Bronchial smooth muscle cell (primary cell): ENCODE measurements at places on chromosomes 16 and 17. TPM values are rescaled to one million over a fixed set of nuclear protein-coding genes. Genes with fewer than 3 reads are reported as not detected.

The ZP2 gene
- total RNA-seq: not detected in 2 replicates

The PTGES3L gene
- 0.16 TPM in 1 of 2 replicates, not detected in the other for total RNA-seq

The MATCAP1 gene
- 27.7 and 30.4 TPM in 2 replicates for total RNA-seq

The SLC12A3 gene
- under 0.01 TPM in 1 of 2 replicates, not detected in the other for total RNA-seq

The ZMYND15 gene
- 0.09 TPM in 1 of 2 replicates, not detected in the other for total RNA-seq

The CTRB1 gene
- total RNA-seq: not detected in 2 replicates

The TMEM100 gene
- total RNA-seq: 0.09 and 2.8 TPM in 2 replicates

The YPEL2 gene
- total RNA-seq: 8.5 and 11.6 TPM in 2 replicates

The MYLK3 gene
- total RNA-seq: 0.32 and 0.34 TPM in 2 replicates

The HCFC1R1 gene
- total RNA-seq: 16.8 and 30.7 TPM in 2 replicates

The ASPA gene
- 0.63 and 3.3 TPM in 2 replicates for total RNA-seq

The CLEC10A gene
- not detected in 2 replicates for total RNA-seq

The FZD2 gene
- total RNA-seq: 17.2 and 18.1 TPM in 2 replicates

The C16orf74 gene
- total RNA-seq: 3.9 and 11.5 TPM in 2 replicates

The FBXW10B gene
- 0.09 and 0.32 TPM in 2 replicates for total RNA-seq

The NPIPA8 gene
- 0.16 and 10.9 TPM in 2 replicates for total RNA-seq

The ARHGAP23 gene
- total RNA-seq: 17.3 and 19.1 TPM in 2 replicates

The NKIRAS2 gene
- total RNA-seq: 9.7 and 13.4 TPM in 2 replicates

The TSPAN10 gene
- total RNA-seq: 0.86 and 3.3 TPM in 2 replicates

The TRIM47 gene
- total RNA-seq: 8.4 and 23.0 TPM in 2 replicates

The GJD3 gene
- 2.4 and 3.0 TPM in 2 replicates for total RNA-seq

The PRSS8 gene
- total RNA-seq: 0.09 TPM in 1 of 2 replicates, not detected in the other

The PNMT gene
- not detected in 2 replicates for total RNA-seq

The ATP2A1 gene
- 0.16 and 0.43 TPM in 2 replicates for total RNA-seq

The TNFRSF17 gene
- total RNA-seq: not detected in 2 replicates

The AANAT gene
- not detected in 2 replicates for total RNA-seq

The OR1A1 gene
- total RNA-seq: not detected in 2 replicates

The STX8 gene
- 101 and 108 TPM in 2 replicates for total RNA-seq

The CORO7 gene
- total RNA-seq: 7.7 and 16.6 TPM in 2 replicates

The ABCC6 gene
- 2.1 and 3.8 TPM in 2 replicates for total RNA-seq

The ZNF500 gene
- 4.7 and 5.2 TPM in 2 replicates for total RNA-seq

The ITGAL gene
- total RNA-seq: not detected in 2 replicates

The CAPNS2 gene
- total RNA-seq: 1.0 and 1.7 TPM in 2 replicates

The KRT13 gene
- total RNA-seq: 0.17 TPM in 1 of 2 replicates, not detected in the other
